Stimulated activated CD8-positive, alpha-beta memory T cell treated with anti-CD3 and anti-CD28 coated beads, Interleukin-12 subunit alpha, Interleukin-12 subunit beta, amount 100 ng/mL, for 4 hours (primary cell): ENCODE measurements at places on chromosomes 1 and 21.

DNA sequence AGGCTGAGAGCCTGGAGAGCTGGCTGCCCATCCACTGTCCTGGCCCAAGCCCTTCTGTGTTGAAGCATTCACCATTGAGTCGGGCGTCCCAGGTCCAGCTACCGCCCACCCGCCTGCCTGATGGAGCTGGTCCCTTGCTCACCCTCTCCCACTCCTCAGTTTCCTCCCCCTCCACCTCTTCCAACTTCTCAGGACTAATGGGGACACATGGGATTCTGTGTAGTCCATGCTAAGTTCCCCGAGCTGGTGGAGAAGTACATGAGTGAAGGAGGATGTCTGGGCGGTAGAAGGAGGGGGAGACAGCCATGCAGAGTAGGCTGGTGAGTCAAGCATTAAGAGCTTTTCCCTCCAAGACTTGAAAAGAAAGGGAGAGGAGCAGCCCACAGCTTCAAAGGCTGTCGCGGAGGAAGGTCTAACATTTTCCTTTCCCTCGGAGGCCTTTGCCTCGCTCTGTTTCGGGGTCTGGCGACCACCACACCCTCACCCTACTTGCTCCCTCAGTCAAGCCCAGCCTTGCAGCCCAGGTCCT is 561 bp downstream of the SLC26A9 start:
- DNase-seq: no peak

GRCh38 chr1:162389021-162389818 is 7.7 kb downstream of the C1orf226 start:
- DNase-seq: no peak

DNA sequence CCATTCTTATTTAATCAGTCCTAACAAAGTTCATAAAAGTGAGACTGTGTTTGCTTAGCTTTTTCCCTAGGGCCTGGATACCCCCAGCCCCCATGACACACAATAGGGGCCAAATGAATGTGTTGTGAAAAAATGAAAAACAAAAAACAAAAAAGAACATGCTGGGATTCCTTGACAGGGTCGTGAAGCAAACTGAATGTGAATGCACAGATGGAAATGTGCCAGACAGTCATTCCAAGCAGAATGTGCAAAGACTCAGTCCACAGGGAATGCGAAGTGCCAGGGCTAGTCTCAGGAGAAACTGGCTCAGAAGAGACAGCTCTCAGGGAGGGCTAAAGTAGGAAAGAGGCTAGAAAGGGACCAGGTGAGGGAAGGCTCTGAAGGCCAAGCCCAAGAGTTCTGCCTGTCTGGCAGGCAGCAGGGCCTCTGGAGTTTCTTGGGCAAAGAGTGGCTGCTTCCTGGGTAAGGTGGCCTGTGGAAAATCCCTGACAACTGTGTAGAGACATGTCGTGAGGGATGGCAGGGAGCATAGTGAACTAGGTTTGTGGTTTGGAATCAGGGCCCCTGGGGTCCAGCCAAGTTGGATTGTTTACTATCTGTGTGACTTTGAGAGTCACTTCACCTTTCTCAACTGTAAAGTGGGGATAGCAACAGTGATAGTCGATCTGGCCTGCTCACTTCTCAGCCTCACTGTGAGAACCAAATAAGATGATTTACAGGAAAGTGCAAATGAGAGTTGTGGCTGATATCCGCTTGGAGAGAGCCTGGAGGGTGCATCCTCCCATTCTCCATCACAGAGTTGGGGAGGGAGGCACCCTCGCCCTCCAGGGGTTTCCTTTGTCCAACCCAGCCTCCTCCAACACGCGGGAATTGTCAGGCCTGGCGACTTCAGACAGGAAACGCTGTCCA is 1.2 kb upstream of the ADAM15 start:
- DNase-seq: no peak

- no peak for DNase-seq
Measured at GRCh38 chr1:155002464-155003226, at the start of gene ZBTB7B. Gene ZBTB7B, plus strand, starts transcription at chr1:155002802. Its CDS starts 11,859 bp downstream, at chr1:155014661.

DNA sequence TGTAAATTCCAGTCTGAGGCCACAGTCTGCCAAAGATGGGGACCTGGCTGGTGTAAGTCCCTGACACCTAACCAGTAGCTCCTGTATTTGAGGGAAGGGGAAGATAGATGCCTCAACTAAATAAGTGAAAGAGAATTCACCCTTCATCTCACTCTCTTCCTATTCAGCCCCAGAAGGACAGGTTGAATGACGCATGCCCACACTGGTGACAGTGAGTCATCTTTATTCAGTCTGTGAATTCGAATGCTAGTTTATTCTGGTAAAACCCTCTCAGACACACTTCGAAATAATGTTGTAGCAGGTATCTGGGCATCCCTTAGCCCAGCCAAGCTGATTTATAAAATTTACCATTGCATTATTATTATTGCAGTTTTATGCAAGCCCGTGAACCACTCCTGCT is 617.0 kb upstream of the PRMT6 start:
- DNase-seq: no peak

GRCh38 chr1:55885619-55886018 is 670.5 kb upstream of the USP24 start:
- DNase-seq: no peak

DNA sequence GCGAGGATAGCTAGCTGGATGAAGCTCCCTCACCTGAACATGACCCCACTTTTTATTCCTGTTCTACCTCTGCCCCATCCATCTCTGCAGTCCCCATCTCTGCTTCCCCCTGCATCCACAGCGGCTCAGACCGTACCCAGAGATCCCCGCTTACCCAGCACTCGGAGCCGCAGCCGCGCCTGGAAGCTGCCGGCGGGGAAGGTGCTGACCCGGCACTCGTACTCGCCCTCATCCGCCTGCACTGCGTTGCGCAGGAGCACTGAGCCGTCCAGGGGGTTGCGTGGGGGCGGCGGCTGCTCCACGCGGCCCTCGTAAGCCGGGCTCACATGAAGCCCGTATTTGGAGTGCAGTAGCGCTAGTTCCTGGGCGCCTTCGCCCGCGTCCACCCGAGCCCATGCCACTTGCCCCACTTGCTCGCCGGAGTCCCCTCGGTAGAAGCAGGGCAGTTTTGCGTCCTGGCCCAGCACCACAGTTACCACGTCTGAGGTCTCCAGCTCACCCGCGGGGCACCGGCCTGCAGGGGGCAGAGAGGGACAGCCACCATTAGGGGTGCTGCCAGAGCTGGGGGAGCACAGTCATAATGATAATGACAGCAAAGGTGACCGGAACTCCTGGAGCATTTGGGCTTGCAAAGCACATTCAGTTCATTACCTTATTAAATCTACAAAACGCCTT is 9.8 kb downstream of the NECTIN4 start:
- DNase-seq: no peak

DNA sequence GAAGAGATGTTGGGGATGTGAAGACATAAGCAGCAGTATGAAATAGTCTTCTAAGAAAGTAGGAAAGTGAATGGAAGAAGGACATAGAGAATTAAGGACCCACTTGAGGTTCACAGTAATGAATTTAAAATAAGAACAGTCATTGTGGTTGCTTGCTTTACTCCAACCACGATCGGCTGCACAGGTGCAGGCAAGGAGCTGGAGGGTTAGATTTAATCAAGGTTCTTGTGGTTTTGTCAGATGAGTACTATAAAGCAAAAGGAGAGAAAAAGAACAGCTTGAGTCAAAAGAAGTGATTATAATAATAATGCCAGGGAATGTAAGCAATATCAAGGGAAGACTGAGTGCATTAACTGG is 46.1 kb upstream of the RBM34 start:
- no peak for DNase-seq

- DNase-seq: no peak
Measured at GRCh38 chr1:218970397-218970990, 203.2 kb upstream of the LYPLAL1 start.

GRCh38 chr1:41739061-41739955 is 179.4 kb downstream of the HIVEP3 start:
- peak; percentile 69 for DNase-seq

DNA sequence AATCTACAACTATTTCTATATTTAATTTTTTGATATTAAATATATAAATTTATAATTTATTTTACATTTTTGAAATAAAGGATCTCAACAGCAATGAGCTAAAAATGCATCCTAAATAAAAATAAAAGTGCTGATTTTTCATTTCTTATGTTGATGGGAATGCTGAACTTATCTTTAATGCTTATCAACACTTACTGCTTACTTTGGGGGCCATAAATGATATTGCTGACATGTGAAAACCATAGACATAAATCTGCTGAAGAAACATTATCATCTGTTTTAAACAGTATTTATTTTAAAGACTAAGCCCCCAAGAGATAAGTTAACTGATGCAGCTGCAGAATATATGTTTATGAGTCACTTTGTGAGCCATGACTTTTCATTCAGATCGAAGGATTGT is 594.1 kb upstream of the PKN2 start:
- DNase-seq: no peak

DNA sequence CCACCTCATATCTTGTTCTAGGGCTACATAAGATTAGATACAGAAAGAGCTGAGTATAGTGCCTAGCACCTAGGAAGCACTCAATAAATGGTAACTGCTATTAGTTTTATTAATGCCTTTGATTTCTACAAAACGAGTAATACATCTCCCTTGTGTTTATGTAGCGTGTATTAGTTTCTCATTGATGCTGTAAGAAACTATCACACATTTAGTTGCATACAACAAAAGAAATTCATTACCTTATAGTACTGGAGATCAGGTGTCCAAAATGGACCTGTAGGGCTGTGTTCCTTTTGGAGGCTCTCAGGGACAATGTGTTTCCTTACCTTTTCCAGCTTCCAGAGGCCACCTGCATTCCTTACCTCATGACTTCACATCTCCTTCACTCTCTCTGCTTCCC is 961 bp upstream of the ERO1B start:
- DNase-seq: no peak

DNA sequence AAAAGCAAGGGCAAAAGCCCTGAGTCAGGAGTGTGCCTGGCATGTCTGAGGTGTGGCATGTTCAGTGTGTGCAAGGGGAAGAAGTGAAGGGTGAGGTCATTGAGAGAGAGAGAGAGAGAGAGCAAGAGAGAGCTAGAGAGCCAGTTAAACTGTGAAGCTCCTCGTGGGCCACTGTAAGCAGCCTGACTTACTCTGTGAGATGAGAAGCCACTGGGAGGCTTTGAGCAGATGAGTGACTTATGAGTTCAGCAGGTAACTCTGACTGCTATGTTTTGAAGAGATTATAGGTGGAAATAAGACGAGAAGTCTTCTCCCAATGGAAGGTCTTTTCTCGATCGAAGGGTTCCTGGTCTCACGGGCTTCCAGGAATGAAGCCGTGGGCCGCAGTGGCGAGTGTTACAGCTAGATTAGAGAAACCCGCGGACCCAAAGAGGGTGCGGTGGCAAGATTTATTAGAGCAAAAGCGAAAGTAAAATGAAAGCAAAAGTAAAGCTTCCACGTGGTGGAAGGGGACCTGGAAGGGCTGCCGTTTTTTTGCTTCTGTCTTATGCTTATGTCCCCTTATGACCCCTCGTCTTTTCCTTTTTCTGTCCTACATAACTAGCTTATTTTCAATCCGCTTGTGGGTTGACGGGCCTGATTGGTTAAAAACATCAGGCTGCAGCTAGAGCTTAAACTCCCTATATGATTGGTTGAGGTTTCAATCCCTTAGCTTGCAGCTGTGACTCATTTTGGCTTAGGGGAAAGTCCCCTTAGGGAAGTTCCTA is 323.1 kb upstream of the FAM78B start:
- peak; percentile 24 for DNase-seq

DNA sequence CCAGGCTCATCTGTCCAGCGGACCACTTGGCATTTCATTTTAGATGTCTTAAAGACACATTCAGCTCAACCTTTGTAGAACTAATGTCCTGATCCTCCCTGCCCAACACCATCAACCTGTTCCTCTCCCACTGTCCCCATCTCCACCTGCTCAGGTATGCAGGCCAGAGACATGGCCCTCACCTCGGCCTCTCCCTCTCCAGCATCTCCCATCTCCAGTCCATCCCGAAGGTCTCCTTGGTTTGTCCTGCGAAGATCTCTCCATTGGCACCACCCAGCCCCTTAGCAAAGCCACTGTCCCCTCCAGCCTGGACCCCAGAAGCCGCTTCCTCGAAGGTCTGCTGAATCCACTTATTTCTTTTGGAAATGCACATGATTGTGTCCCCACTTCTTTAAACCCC is 20.9 kb upstream of the KCNC4 start:
- no peak for DNase-seq

DNA sequence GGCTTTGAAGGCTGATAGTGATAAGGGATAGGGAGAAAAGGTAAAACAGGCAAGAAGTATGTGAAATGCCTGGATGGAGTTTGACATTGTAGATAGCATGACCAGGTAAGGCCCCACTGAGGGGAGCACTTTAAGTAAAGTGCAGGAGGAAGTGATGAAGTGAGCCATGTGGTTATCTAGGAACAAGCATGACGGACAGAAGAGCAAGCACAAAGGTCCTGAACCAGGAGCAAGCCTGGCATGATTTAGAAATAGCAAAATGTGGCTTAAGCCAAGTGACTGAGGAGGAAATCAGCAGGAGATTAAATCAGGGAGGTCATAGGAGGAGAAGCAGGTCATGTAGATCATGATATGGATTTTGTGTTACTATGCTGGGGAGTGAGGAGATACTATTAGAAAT is 129.2 kb downstream of the GLUL start:
- DNase-seq: no peak

- DNase-seq: no peak
Measured at GRCh38 chr1:66043186-66043585, 250.5 kb downstream of the PDE4B start.
